ENCODE measurements at places on chromosomes 5 and 9.

DNA sequence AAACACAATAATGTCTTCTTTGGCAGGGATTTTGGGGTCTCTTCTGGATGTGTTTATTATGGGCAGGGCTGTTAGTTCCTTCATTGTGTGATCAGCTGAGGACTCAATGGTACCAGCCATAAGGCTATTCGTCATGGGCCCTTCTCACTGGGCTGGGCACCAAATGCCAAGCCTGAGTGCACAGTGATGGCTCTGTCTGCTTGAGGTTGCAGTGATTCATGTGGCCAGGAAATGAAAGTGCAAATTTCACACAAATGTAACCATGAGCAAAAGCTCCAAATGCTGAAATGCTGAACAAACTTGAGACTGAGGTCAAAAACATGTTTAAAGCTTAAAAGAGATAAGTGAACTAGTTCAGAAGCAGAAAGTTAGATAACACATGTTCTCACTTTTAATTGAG is 191.0 kb downstream of the TARS1 start:
- DNase-seq, result no peak

GRCh38 chr5:4802044-4802443 is 338.1 kb upstream of the ADAMTS16 start:
- no peak for DNase-seq

- no peak for DNase-seq
These were observed 480.0 kb downstream of the NR2F1-AS1 start for GRCh38 chr5:93100976-93101375.

GRCh38 chr5:10220248-10220647 is 29.4 kb downstream of the ATPSCKMT start:
- DNase-seq, result no peak

DNA sequence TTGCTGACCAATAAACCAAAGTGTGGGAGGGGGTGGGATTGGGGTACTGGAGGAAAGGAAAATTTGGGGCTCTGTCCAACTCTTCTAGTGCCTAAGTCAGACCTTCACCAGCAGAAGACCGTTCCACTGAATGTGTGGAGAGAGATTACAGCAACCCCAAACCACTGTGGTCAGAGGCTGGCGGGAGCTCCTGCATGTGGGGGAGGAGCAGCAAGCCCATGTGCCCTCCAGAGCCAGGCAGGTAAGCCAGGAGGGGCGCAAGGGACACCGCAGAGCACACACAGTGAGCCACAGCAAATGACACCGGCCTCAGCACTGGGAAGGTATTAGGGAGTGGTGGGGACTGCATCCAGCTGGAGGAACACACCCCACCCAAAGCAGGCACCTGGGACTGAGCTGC is 62.9 kb downstream of the SMIM23 start:
- DNase-seq, result no peak

- DNase-seq, result no peak
These were observed 203.6 kb upstream of the GRAMD2B start for GRCh38 chr5:126219616-126220015.

GRCh38 chr9:19999491-20000057 is 210.7 kb upstream of the SLC24A2 start:
- DNase-seq, result peak; percentile 20

DNA sequence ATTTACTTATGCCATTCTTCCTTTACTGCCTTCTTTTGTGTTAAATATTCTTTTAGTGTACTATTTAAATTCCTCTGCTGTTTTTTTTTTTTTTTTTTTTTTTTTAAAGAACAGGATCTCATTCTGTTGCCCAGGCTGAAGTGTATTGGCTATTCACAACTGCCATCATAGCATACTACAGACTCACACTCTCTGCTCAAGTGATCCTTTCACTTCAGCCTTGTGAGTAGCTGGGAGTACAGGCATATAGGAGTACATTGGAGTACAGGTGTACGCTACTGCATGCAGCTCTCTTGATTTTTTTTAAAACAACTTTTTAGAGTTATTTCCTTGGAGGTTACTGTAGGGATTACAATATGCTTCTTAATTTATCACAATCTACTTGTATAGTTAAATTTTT is 56.1 kb downstream of the NIPBL start:
- no peak for DNase-seq

GRCh38 chr5:134534726-134535110 is 9.2 kb downstream of the JADE2 start:
- no peak for DNase-seq

DNA sequence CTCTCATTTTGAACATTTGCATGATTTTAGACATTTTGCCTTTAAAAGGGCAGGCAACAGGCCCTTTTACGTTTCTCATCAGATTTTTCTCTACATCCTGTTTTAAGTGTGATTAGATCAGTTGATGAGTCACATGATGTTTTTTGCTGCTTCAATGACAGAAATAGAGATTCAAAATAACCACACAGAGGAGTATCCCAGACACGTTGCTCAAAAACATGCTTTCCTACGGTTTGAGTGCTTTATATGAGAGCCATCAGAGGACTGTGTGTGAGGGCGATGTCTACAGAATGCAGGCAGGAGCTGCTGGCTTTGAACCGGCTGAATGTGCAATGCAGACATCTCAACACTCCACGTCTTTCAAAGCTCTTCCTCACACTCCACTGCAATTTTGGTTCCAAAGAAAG is 42.1 kb downstream of the OTULIN start:
- DNase-seq, result no peak

- DNase-seq, result no peak
These were observed 21.0 kb downstream of the ANKH start for GRCh38 chr5:14850419-14851049.

DNA sequence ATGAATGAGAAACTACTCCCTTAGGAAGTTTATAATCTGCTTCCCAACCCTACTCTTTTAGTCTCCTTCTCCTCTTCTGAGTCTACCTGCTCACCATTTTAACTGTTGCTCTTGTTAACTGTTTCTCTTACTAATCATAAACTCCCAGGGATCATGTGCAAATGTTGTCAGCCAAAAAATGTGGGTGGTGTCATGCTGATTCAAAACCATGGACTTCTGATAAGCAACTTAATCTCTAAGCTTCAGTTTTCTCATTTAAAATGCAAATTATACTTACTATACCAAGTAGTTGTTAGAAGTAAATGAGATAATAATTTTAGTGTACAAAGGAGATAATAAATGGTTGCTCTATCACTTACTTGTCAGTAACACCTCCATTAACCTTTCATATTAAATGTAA is 45.9 kb upstream of the TLX3 start:
- DNase-seq, result no peak

DNA sequence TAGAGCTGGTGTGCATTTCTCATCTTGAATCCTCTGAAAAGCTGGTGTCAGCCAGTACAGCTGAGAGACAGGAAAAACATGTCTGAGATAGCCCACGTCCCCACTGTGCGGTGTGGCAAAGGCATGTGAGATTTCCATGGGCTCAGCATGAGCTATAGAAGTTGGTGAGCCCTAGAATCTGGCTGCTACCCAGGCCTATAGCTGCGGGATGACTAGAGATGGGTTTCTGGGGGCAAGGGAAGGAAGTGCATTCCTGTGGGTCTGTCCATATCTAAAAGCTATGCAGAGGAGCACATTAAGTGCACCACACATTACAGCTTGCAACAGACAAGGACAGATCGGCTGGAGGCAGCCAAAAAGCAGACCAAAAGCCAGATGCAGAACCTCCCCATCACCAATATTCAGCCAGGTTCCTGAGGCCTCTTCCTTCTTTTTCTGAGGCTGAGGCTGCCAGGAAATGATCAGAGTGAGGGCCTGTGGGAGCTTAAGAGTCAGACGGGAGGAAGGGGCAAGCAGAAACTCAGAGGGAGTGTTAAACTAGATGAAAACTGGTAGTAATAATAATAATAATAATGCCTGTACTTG is 55.8 kb upstream of the RANBP3L start:
- no peak for DNase-seq

- DNase-seq, result no peak
These were observed 5.5 kb downstream of the ADRB2 start for GRCh38 chr5:148831590-148832565.

- DNase-seq, result no peak
These were observed 200.4 kb downstream of the LRRC70 start for GRCh38 chr5:62779010-62779422.

- DNase-seq, result no peak
These were observed 16.9 kb upstream of the TMEM250 start for GRCh38 chr9:136135326-136136126.

DNA sequence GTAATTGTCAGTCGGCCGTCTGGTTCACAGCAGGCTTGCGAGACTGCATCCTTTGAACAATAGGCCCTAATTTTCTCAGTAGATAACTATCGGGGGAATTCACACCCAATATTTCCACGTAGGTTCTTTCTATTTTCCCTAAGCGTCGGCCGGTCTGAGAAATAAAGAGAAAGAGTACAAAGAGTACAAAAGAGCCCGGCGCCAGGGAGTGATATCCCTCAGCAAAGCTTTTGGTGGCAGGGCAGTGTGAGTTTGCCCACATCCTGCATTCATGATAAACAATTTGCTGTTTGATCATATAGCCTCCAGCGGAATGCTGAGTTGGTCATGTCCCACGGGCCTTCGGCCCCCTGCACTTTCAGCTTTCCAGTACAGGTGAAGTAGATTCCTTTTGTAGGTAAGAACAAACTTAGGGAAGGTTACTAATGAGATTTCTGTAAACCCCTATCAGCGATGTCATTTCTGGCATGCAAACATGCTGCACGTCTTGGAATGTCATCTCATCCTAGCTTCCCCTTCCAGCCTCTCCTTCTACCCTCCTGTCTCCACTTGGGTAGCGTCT is 4.7 kb upstream of the PTGR1 start:
- DNase-seq, result no peak

GRCh38 chr5:127001621-127002296 is 28.6 kb downstream of the MARCHF3 start:
- DNase-seq, result no peak

DNA sequence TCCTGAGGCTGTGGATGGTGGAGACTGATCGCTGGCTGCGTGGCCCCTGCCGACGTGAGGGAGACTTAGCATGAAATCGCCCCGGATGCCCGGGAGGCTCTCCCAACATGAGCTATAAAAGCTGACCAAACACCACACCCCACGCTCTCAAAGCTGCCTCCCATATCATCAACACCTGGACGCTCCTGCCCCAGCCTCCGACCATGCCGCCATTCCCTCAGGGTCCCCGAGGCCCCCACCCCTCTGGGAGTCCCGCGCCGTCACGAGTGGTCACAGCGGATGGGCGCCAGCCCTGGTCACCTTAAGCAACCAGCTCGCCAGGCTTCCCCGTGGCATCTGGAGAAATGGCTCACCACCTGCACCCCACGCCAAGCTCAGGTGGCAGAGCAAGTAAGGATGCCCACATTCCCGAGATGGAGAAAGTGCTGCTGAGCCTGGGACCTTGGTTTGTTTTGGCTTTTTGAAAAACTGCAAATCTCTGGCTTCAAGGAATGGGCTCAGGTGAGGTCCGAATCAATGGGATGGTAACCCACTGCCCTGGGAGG is 196.0 kb downstream of the MED10 start:
- no peak for DNase-seq

- no peak for DNase-seq
These were observed 2.2 kb upstream of the STOML2 start for GRCh38 chr9:35105126-35105525.

- no peak for DNase-seq
These were observed 289.7 kb downstream of the OSTF1 start for GRCh38 chr9:75378036-75378435.

- no peak for DNase-seq
These were observed 4.0 kb upstream of the NIPSNAP3A start for GRCh38 chr9:104743376-104743985.

DNA sequence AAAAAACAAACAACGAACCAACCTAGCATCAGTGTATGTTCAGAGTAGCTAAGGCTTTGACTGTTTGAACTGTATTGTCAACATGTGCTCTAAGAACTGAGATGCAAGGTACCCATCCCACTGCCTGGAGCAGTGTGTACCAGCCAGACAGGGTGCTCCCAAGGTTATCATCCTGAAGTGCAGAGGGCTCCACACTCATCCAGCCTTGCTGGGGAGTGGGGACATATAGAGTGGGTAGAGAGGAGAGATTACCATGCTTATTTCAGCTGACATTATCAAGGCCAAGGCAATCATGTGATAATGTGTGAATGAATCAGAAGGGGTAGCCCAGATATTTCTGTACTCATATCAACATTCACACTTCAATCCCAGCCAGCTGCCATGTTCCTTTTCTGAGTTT is 68.7 kb upstream of the ZNF622 start:
- no peak for DNase-seq

DNA sequence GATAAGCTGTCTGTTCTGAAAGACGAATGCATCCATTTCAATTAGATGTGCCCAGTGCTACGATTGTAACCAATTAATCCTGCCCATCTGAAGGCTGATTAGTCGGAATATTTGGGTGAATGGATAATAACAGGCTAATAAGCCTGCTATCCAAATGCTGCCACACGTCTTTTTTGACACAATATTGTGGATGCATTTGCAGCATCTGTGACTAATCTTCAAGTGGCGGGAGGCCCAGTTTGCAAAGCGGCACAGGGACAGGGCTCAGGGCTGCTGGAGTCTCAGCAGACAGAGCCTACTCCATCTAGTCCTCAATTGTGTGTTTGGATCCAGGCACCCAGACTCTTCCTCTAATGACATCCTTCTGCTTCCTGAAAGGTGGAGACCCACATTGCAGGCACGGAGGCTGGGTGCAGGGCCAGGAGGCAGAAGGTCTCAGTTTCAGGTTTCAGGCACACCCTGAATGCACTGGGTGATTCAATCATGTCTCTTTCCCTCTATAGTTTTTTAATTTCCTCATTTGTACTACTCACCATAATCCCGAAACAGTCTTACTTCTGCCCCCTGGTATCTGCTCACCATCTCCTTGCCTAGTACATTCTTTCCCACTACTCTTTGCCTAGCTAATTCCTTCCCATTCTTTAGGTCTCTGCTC is 169.6 kb downstream of the ASTN2 start:
- no peak for DNase-seq

DNA sequence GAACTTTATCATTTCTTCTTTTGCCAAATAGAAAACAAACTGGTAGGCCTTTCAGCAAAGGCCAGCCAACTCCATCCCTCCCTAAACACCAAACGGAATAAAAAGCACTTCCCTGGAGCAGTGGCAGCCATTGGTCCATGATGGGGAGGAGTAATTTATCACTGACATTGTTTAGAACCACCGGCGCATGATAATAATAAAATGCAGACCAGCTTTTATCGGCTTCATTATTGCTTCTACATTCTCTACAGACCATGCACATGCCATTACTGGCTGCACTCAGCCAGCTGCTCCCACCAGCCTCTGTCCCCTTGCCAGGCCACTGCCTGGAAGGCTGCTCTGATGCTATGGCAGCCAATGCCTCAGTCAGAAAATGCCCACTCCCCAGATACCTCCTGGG is 45.9 kb downstream of the ABCA1 start:
- no peak for DNase-seq

DNA sequence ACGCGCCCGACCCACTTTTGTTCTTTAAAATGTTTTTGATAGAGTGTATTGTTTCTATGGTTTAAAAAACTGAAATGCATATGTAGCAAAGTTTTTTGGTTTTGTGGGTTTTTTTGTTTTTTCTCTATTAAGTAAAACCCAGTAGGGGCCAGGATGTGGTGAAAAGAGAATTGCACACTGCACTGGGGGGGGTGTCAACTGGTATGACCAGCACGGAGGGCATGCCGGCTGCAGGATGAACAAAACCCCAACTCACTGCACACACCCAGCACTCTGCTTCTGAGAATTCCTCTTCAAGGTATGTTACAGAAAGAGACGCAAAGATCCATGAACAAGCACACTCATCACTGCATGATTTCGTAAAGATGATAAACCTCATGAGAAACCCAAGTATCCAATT is 75.0 kb downstream of the STK10 start:
- DNase-seq, result peak; percentile 35

GRCh38 chr5:37771203-37771611 is 68.6 kb downstream of the GDNF start:
- DNase-seq, result no peak

GRCh38 chr9:116476935-116477381 is 210.1 kb upstream of the TRIM32 start:
- DNase-seq, result no peak

GRCh38 chr9:72772661-72773060 is 180.2 kb downstream of the ALDH1A1 start:
- no peak for DNase-seq

Measured in stimulated activated CD4-positive, alpha-beta T cell treated with anti-CD3 and anti-CD28 coated beads, Interleukin-12 subunit alpha, Interleukin-12 subunit beta, amount 100 ng/mL, for 4 hours (primary cell).